HepG2 (cell line): ENCODE measurements at places on chromosomes 1 and 21. TPM values are rescaled to one million over a fixed set of nuclear protein-coding genes. Genes with fewer than 3 reads are reported as not detected.

CD52 gene
- not detected in 2 replicates for total RNA-seq

- DNase-seq = no peak
These were observed 22.8 kb upstream of the PAPPA2 start for GRCh38 chr1:176440176-176440575.

GRCh38 chr1:47238935-47239592 lies 7.0 kb upstream of the TAL1 start:
- DNase-seq = no peak

DNA sequence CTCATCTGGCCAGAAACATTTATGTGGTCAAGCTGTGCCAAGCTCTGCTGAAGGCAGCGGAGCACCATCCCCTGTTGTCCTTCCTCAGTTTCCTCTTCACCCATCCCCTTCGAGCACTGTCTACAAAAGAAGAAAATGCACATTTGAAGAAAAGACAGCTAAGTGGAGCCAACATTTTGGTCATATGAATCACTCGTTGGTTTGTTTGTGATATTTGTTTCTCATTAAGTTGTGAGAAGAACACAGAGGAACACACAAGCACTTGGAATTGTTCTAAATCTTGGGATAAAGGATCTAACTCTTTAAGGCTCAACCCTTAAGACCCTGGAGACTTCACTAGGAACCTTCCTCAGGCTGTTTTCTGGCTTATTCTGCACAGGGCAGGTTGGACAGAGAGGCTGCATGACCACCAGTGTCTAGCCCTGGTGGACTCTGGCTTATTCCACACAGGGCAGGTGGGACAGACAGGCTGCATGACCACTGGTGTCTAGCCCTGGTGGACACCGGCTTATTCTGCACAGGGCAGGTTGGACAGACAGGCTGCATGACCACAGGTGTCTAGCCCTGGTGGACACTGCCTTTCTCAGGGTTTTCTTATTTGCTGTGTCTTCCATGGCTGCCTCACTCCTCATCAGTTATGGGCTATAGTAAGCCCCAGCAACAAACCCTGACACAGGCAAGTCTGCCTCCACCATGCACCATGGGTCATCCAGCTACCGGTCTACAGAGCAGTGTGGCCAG lies 35.3 kb upstream of the COL6A2 start:
- no peak for DNase-seq

DNA sequence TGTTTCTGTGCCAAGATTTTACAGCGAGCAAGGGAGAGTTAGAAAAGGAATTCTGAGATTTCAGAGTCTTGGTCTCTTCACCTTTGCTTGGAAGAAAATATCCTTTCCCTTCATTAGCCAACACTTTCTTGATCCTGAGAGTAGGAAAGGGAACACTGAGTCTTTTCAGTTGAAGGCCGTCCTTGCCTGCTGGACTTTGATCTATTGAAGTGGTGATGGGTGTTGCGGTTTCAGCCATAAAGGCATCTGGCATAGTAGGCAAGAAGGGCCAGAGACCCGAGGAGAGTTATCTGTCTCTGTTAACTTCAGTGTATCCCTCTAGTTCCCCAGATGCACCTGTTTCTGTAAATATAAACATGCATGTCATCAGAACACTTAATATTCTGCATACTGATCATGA lies 9.7 kb downstream of the SELE start:
- DNase-seq = no peak

MPZL1 gene
- 43.9 and 68.7 TPM in 2 replicates for total RNA-seq

GRCh38 chr1:110249256-110249655 lies 39.1 kb downstream of the KCNC4 start:
- DNase-seq = no peak

DNA sequence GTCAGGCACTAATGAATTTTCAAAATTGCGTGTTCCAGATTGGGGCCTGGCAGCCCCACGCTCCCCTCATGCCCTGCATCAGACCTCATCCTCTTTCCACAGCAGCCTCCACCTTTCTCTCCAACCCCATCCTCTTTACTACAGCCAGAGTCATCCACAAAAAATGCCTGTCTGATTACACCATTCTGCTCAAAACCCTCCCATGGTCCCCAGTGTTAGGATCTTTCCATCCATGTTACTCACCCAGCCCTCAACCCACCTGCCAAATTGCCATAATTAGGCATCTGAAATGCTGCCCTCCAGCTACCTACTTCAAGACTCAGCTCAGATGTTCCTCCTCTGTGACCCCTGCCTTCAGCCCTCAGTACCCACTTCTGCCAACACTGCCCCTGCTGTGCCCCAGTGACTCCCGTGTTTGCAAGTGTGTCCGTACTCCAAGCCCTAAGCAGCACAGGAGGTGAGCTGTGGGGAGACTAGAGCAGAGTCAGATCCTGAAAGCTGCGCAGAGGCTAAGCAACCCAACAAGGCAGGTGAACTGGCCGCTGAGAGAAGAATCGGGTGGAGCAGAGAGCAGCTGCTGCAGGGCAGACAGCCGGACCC lies 715 bp upstream of the ARTN start:
- DNase-seq = no peak

GRCh38 chr1:185696422-185697150 lies 37.6 kb upstream of the HMCN1 start:
- DNase-seq = no peak
